ENCODE measurements at places on chromosomes 16 and 17.

DNA sequence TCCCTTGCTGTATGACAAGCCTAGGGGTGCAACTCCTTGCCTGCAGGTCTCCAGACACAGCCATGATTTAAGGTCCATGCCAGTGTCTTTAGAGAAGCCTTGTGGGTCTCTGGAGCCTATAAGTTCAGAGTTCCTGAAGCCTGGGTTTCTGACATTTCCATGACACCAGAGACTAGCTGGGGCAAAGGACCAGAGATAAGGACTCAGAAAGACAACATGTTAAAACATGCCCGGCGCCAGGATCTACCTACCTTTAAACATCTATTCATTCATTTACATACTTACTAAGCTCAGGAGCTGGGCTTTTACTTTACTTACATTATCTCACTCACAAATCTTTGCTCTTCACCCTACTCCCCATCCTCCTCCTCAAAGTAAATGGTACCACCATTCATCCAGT lies 1.5 kb downstream of the MRPL27 start:
- DNase-seq = no peak

DNA sequence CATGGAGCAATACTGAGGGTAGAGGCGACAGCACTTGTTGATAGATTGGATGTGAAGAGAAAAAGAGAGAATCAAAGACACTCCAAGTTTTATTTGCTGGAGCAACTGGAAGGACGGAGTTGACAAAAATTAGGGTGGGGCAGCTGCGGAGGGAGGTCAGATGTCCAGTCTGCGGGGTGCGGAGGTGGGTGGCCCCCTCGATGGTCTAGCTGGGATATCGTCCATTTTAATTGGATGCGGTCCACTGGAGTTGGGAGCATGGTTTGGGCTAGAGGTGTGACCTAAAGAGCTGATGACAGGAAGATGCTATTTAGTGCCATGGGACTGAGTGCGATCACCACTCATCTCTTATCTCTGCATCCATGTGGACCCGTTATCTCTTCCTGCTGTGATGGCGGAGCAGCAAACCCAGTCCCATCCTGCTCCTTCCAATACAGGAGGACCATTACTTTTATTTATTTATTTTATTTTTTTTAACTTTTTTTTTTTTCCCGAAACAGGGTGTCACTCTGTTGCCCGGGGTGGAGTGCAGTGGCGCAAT lies 48.3 kb upstream of the CBX4 start:
- DNase-seq = no peak

GRCh38 chr16:80594756-80595155 lies 54.0 kb downstream of the DYNLRB2 start:
- DNase-seq = no peak

DNA sequence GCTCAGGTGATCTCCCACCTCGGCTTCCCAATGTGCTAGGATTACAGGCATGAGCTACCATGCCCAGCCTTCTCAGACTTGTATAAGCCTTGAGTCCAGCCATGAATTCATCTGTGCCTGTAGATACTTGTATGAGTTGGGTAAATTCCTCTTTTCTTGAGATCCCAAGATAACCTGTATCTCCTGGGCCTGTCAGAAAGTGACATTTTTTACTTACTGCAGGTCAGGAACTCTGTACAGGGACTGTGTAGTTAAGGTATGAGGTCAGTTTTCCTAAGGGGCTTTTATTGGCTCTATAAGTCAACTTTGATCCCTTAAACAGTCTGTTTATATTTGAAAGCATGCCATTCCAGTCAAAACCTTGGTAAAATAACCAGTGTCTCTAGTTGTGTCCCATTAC lies 106.3 kb upstream of the HAS3 start:
- DNase-seq = no peak

GRCh38 chr17:48330421-48330820 lies 99.6 kb downstream of the SKAP1 start:
- DNase-seq = no peak

GRCh38 chr17:44209786-44210341 lies 9.6 kb downstream of the UBTF start:
- no peak for DNase-seq

DNA sequence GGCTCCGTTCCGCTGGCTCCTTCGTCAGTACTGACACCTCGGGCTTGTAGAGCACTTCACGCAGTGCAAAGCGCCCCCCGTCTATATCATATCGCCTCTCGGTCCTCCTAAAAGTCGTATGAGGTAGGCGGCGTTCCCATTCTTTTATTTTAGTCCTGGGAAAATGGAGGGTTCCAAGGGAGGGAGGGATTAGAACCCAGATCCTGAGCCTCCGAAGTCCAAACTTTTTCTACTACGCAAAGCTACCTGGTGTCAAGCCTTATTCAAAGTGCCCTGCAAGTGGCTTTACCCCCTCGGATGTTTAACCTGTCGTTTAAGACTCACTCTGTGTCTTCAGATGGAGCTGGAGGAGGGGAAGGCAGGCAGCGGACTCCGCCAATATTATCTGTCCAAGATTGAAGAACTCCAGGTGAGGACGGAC lies 348 bp upstream of the FTSJ3 start:
- DNase-seq = no peak

DNA sequence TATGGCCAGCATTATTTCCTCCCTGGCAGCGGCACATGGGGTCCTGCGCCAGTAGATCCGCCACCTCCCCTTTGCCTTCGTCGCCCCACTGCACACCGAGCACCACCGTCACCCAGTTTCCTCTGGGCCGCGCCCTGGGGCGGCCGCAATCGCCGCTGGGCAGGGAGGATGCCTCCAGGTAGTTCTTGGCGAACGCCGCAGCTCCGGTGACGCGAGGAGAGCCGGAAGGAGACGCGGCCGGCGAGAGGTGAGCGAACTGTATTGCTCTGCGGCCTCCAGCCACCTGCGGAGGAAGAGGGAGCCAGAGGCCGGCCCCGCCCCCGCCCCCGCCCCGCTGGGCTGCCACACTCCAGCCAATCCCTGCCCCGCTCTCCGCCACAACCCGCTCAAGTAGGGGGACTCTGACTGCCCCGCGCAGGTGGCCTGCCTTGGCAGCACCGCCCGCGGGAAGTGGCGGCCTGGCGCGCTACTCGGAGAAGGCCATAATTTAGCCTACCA lies 11.8 kb upstream of the SLFN13 start:
- DNase-seq = peak; percentile 33

DNA sequence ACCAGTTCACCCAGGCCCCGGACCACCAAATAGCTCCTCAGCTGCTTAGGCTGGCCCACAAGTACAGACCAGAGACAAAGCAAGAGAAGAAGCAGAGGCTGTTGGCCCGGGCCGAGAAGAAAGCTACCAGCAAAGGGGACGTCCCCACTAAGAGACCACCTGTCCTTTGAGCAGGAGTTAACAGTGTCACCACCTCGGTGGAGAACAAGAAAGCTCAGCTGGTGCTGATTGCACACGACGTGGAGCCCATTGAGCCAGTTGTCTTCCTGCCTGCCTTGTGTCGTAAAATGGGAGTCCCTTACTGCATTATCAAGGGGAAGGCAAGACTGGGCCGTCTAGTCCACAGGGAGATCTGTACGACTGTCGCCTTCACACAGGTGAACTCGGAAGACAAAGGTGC lies 15.4 kb downstream of the FOXF1 start:
- DNase-seq = no peak

- DNase-seq = no peak
These were observed 97.9 kb downstream of the ADCY9 start for GRCh38 chr16:4018391-4018790.

DNA sequence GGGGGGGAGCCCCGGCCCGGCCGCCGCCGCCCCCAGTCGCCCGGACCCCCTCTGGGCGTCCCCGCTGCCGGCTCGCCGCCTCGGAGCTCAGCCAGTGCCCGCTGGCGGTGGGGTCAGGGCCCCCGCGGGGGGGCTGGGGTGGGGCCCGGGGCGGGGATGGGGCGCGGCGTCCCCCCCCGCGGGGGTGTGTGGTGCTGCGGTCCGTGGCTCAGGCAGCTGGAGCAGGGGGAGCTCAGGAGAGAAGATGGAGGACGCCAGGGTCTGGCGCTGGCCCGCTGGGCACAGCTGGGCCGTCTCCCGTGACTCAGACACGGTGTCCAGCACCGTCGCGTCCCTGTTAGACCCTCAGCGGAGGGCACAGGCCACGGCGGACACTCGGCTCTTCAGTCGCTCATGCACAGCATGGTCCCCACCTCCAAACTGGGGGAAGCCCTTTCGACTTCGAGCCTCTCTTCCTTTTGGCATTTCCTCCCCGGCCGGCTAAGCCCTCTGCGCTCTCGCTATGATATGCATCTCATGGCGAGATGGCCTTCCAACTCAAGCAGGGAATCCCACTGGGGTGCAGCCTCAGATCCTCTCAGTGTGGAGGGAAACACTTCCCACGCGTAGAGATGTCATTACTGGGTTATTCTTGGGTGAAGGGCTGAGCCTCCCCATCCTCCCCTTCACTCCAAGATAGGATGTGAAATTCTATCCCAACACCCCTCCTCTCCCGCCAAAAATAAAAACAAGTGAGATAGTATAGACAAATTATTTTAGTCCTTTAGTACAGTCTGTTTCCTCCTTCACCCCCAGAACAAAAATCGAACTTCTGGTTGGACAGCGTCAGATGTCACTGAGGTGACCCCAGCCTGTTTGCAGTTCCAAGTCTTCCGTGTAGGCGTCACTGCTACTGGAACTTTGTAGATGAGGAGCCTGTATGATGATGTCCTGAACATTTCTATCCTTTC lies 522 bp upstream of the VEZF1 start:
- peak; percentile 75 for DNase-seq

DNA sequence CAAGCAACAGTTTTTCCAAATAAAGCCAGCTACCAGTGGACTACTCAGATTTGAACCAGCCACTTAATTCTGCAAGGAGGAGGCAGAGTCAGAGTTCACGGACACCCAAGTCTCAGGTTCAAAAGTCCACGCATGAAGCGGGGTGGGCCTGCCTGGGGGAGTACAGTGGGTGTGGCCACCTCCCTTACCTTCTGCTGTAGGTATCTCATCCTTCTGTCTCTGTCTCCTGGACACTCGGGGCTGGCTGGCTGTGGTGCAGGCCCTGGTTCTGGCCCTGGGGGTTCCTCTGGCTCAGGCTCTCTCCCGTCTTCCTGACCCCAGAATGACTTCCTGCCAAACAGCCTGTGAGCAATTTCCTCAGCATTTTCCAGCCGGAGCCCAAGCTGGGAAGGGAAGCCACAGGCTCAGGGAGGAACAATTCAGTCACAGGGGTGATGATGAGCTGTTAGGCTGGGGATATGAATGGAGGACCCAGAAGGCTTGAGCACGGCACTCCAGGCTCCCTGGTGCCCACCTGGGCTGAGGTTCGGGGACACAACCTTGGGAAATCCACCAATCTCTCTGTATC lies 101.9 kb downstream of the LITAF start:
- no peak for DNase-seq

DNA sequence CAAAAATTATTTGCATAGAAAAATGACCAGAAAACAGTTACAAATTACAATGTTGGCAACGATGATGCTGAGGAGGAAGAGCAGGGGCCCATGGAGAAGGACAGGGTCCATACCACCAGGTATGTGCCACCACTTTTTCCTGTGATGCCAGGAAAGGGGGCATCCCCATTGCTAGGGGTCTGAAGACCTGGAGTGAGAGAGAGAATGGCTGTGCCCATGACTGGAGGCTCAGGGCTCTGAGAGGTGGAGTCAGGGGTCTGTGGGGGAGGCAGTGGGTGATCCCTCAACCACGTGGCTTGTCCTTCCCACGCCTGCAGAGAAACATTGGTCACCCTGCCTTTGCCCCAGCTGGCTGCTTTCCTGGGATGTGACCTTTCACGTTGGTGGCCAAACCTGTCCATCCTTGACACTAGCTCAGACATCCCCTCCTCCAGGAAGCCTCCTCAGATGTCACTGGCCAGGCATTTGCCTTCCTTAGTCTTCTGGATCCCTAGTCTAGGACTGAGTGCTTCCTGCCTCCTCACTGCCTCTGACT lies 51.4 kb downstream of the SOCS1 start:
- no peak for DNase-seq

DNA sequence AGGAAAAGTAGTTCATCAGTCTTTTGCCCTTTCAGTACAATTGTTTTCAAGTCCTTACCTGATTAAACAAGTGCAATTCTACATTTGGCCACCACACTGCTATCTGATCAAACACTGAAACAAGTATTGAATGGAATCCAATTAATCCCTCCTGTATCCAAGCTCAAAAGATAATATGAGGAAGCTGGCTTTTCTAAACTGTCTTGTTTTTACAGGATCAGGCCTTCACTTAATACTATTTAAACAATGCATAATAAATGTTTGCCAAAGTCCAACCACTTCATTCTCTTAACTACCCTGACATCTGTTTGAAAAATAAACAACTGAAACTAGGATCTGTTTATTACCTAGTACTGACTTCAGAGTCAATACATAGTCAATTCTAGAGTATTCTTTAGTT lies 131.6 kb downstream of the MRTFB start:
- no peak for DNase-seq

DNA sequence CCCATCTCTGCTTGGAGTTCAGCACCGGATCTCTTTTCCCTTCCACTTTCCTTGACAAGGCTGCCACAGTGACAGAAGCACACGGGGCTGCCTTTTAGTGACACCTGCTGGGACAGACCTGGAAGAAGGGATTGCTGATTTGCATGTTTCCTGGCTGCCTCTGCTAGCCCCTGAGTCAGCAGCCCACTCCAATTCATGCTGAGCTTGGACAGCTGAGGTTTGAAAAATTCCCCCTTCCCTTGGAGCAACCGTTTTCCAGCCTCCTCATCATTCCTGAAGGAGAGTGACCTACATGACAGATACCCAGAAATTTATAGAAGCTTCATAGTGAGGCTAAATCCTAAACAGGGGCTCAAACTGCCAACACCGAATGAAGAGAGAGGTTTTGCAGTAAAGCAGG lies 18.8 kb upstream of the RBL2 start:
- DNase-seq = no peak

DNA sequence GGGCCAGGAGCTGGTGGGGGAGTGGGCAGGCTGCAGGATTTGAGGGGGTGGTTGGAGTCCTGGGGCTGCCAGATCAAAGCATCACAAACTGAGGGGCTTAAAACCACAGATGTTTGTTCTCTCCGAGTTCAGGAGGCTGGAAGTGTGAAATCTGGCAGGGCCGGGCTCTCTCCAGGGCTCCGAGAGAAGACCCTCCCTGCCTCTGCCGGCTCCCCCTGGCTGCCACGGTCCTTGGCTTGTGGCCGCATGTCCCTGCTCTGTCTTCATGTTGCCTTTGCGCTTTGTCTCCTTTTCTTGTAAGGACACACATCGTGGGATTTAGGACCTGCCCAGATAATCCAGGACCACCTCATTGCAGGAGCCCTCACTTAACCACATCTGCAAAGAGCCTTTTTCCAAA lies 139.8 kb upstream of the GSE1 start:
- no peak for DNase-seq

GRCh38 chr16:75379911-75380847 lies 53.1 kb downstream of the CFDP1 start:
- DNase-seq = no peak

GRCh38 chr16:4097826-4098240 lies 18.4 kb downstream of the ADCY9 start:
- no peak for DNase-seq

GRCh38 chr17:1294157-1294717 lies 14.8 kb downstream of the TRARG1 start:
- no peak for DNase-seq

DNA sequence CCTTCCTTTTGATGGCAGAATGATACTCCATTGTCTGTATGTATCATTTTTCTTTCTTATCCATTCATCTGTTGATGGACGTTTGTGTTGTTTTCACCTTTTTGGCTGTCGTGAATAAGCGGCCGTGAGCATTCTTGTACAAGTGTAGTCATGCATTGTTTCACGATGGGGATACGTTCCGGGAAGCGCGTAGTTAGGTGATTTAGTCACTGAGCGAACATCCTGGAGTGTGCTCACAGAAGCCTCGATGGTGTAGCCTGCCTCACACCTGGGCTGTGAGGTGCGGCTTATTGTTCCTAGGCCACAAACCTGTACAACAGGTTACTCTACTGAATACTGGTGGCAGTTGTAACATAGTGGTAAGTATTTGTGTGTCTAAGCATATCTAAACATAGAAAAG lies 136.5 kb downstream of the CMIP start:
- no peak for DNase-seq

- peak; percentile 78 for DNase-seq
These were observed 42.6 kb downstream of the KLHDC4 start for GRCh38 chr16:87723226-87723623.

Measured in glutamatergic neuron (in vitro differentiated cells).